ENCODE measurements at places on chromosomes 5 and 9. TPM values are rescaled to one million over a fixed set of nuclear protein-coding genes. Genes with fewer than 3 reads are reported as not detected.

DNA sequence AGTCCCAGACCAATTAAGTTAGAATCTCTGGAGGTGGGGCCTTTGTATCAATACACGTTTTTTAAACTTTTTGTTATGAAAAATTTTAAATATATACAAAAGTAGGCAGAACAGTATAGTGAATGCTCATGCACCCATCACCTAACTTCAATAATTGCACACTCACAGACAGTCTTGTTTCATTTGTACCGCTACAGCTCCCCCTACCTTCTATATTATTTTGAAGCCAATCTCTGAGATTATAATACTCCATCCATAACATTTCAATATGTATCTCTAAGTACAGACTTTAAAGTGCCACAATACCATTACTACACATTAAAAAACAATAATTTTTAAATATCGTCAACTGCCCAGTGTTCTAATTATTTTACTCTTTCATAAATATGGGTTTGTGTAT, 32.9 kb downstream of the ISL1 start:
- no peaks in the 10 kb centered on the region for H3K36me3 ChIP-seq
- no peak overlapping the region for H3K27ac ChIP-seq
- no peak overlapping the region for H3K4me3 ChIP-seq
- DNase-seq, result no peak
- H3K4me1 ChIP-seq, result no peaks in the 10 kb centered on the region

Gene MPDZ
- 51.0 TPM for polyA plus RNA-seq

Gene SELENOP
- 2,350 TPM for polyA plus RNA-seq

GRCh38 chr5:58544926-58545325, 37.9 kb upstream of the RAB3C start:
- H3K4me1 ChIP-seq, result no peaks in the 10 kb centered on the region
- H3K36me3 ChIP-seq, result no peaks in the 10 kb centered on the region
- no peak overlapping the region for H3K27ac ChIP-seq
- H3K27me3 ChIP-seq, result no peaks in the 10 kb centered on the region

DNA sequence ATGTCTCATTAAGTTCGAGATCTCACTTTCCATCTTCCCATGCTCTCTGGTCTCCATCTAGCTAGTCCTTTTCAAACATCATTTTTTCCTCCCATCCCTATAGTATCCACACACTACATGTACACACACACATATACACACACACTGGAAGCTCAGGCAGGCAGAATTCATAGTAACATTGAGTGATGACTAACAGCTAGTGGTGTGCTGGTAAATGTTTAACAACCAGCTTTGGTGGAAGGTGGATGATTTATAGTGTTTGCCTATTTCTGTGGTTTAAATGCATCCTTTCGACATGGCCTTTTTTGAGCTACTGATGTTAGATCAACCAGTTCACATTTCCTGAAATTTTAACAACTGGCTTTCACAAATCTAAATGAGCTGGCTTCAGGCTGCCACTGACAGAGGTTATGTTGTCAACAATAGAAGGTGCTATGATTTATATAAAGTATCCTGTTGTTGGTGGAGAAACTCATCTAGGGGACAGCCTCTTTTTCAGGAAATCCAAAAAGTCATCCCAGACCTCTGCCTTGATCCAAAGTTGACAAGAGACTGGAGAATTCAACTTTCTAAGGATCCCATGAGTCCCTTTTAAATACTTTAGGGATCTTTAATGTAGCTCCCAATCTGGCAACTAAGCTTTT, 117.8 kb downstream of the CCDC192 start:
- no peaks in the 10 kb centered on the region for H3K4me1 ChIP-seq
- no peaks in the 10 kb centered on the region for H3K27me3 ChIP-seq
- H3K4me3 ChIP-seq, result no peak overlapping the region
- H3K36me3 ChIP-seq, result no peaks in the 10 kb centered on the region
- peak; percentile 19 for DNase-seq
- H3K27ac ChIP-seq, result no peak overlapping the region

DNA sequence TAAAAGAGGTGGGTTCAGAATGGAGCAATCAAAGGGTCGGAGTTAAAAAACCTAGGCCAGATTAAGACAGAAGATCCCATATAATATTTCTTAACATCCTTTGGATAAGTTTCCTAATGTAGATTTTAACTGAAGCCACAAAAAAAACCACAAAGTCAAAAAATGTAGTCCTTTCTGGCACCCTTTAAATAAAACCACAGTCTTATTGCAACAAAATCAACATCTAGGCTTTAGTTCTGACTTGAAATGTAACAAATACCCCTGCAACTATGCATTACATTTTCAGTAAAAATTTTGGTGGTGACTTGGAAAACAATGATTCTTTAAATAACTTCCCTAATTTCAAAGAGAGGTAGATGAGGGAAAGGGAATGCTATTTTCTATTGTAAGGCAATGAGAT, 109.2 kb downstream of the PSAT1 start:
- DNase-seq, result no peak
- no peak overlapping the region for H3K4me3 ChIP-seq
- no peaks in the 10 kb centered on the region for H3K27me3 ChIP-seq
- no peak overlapping the region for H3K27ac ChIP-seq

- no peaks in the 10 kb centered on the region for H3K27me3 ChIP-seq
- no peaks in the 10 kb centered on the region for H3K36me3 ChIP-seq
- DNase-seq, result no peak
- H3K4me1 ChIP-seq, result no peaks in the 10 kb centered on the region
These were observed 404.6 kb upstream of the ARRDC3 start for GRCh38 chr5:91787718-91788117.

DNA sequence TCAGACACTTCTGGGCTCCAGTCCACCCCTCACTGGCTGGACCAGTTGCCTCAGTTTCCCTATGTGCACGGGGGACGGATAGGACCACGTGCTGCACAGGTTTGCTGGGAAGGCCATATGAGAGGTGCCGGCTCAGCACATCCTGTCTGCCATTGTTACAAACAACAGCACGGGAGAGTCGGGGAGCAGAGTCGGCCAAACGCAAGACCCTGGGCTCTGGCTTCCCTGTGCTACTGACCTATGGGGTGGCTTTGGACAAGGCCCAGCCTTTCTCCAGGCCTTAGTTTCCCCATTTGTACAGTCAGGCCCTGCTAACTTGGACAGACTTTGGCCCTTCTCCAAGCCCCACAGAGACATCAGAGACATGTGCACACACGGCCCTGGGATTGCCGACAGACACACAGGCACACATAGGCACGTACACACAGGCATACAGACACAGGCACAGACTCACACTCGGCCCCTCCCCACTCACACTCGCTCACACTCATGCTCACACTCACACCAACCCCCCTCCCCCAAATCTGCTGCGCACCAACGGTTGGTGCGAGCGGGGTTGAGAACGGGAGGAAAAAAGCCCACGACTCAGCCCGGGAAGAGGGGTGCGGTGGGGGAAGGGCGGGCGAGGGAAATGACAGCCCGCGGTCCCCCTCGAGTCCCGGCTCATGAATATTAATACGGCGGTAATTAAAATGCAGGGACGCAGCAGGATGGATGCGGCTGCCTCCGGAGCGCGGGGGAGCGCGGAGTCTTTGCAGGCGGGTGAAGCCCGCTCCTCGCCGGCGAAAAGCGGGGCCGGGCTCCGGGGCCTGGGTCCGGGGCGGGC, 133.0 kb downstream of the C9orf50 start:
- H3K4me3 ChIP-seq, result peak overlapping the region; percentile 43
- peak overlapping the region; percentile 93 for H3K27ac ChIP-seq
- peaks cover 51% of the 10 kb centered on the region for H3K4me1 ChIP-seq
- no peaks in the 10 kb centered on the region for H3K27me3 ChIP-seq
- H3K36me3 ChIP-seq, result peaks cover 4% of the 10 kb centered on the region

DNA sequence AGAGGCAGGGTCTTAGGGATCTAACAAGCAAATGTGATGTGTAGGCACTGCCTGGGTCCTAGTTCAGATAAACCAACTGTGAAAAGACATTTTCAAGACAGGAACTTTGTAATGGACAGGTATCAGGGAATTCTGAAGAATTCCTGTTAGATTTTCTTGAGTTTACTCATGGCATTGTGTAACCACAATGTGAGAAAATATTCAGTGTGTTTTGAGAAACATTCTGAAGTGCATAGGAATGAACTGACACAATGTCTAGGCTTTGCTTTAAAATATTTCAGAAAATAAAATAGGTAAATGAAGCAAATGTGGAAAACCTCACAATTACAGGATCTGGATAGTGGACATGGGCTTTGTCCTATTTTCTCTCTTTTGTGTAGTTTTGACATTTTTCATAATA, 15.2 kb upstream of the AFAP1L1 start:
- no peak for DNase-seq
- no peak overlapping the region for H3K4me3 ChIP-seq
- no peak overlapping the region for H3K27ac ChIP-seq
- H3K27me3 ChIP-seq, result peaks cover 22% of the 10 kb centered on the region

GRCh38 chr5:155807884-155808576, 518.9 kb upstream of the SGCD start:
- no peaks in the 10 kb centered on the region for H3K36me3 ChIP-seq
- H3K27ac ChIP-seq, result no peak overlapping the region
- no peak for DNase-seq
- no peak overlapping the region for H3K4me3 ChIP-seq
- H3K27me3 ChIP-seq, result no peaks in the 10 kb centered on the region

Gene MSX2
- polyA plus RNA-seq, result 1.7 TPM

Gene OMD
- polyA plus RNA-seq, result 0.85 TPM

DNA sequence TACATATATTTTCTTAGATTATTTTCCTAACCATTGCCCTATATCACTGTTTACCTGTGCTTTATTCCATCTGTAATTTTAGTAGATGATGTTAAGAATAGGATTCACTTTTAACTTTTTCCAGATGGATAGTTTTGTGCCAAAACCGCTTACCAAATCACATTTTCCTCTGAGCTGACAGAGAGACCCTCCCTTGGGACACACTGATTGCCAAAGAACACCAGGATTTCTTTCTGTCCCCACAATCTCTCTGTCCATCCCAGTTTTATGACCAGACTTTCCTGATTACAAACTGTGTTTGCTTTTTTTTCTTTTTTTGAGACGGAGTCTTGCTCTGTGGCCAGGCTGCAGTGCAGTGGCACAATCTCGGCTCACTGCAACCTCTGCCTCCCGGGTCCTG, 81.3 kb upstream of the SPATA31C2 start:
- no peak overlapping the region for H3K27ac ChIP-seq
- no peaks in the 10 kb centered on the region for H3K36me3 ChIP-seq
- DNase-seq, result no peak
- H3K4me1 ChIP-seq, result no peaks in the 10 kb centered on the region
- no peak overlapping the region for H3K4me3 ChIP-seq
- H3K27me3 ChIP-seq, result no peaks in the 10 kb centered on the region

Gene UGCG
- 68.7 TPM for polyA plus RNA-seq

Gene SHC3
- 0.69 TPM for polyA plus RNA-seq
